ENCODE measurements at places on chromosomes 6 and 20. TPM values are rescaled to one million over a fixed set of nuclear protein-coding genes. Genes with fewer than 3 reads are reported as not detected.

GRCh38 chr20:25604611-25605010 lies 19.2 kb downstream of the NANP start:
- H3K4me3 ChIP-seq, result no peak overlapping the region
- no peaks in the 10 kb centered on the region for H3K27me3 ChIP-seq
- no peaks in the 10 kb centered on the region for H3K36me3 ChIP-seq
- DNase-seq, result no peak
- no peak overlapping the region for H3K27ac ChIP-seq

- DNase-seq, result no peak
- H3K27ac ChIP-seq, result no peak overlapping the region
- H3K4me1 ChIP-seq, result no peaks in the 10 kb centered on the region
- no peaks in the 10 kb centered on the region for H3K36me3 ChIP-seq
- H3K4me3 ChIP-seq, result no peak overlapping the region
Measured at GRCh38 chr6:108868647-108869046, 20.4 kb downstream of the ARMC2 start.

DNA sequence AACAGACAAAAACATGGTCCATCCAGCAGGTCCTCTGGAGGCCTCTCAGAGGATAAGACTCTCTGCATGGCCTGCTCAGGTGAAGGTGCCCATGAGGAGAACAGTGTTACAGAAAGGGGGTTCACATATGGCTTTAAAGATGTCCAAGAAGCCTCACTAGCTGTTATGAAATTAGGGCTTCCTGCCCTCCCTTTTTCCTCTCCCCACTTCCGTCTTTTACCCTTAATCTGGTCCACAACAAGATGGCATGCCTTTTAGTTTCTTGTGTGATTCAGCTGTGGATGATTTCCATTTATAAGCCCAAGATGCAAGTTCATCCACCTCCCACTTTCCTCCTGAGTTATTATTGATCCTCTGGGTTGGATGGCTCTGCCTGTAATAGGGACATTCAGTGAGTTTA lies 14.0 kb downstream of the GCNT2 start:
- H3K27ac ChIP-seq, result no peak overlapping the region
- no peak overlapping the region for H3K4me3 ChIP-seq
- no peaks in the 10 kb centered on the region for H3K27me3 ChIP-seq
- H3K4me1 ChIP-seq, result no peaks in the 10 kb centered on the region
- no peaks in the 10 kb centered on the region for H3K36me3 ChIP-seq

- no peaks in the 10 kb centered on the region for H3K36me3 ChIP-seq
- H3K27ac ChIP-seq, result no peak overlapping the region
- H3K4me1 ChIP-seq, result no peaks in the 10 kb centered on the region
- H3K4me3 ChIP-seq, result no peak overlapping the region
Measured at GRCh38 chr20:9166153-9166780, 97.4 kb downstream of the PLCB4 start.

DNA sequence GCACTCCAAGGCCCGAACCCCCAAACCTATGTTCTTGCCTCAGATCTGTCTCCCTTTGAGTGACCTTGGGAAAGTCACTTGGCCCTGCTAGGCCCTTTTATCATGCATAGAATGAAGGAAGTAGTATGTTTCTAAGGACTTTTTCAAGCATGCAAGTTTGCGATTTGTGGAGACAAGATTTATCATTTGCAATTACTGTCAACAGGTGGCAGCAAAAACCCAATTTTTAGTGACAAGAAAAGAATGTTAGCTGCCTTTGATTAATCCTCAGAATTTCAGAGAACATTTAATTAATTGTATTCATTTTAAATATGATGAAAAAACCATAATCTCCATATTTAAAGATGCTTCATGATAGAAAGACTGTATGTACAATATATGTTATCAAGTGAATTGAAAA lies 28.3 kb upstream of the PREP start:
- no peaks in the 10 kb centered on the region for H3K27me3 ChIP-seq
- no peak overlapping the region for H3K4me3 ChIP-seq
- no peak overlapping the region for H3K27ac ChIP-seq

DNA sequence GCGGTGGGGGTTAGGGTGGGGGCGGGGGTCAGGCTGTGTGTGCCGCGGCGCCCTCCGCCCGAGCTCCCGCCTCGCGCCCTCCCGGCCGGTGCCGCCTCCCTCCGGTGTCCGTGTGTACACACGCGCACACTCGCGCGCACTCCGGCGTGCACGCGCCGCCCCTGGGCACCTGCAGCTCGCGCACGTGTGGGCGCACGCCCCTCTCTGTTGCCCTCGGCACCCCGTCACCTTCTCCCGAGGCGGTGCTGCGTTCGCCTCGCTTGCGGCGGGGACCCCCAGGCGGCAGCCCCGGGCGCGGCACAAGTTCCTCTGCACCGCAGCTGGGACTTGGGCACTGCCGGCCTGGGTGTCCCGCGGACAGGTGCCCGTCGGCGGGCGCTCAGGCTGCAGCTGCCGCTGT lies 525 bp downstream of the MACROD2 start:
- H3K27ac ChIP-seq, result no peak overlapping the region
- H3K27me3 ChIP-seq, result no peaks in the 10 kb centered on the region
- no peaks in the 10 kb centered on the region for H3K4me1 ChIP-seq
- no peaks in the 10 kb centered on the region for H3K36me3 ChIP-seq
- no peak for DNase-seq

DNA sequence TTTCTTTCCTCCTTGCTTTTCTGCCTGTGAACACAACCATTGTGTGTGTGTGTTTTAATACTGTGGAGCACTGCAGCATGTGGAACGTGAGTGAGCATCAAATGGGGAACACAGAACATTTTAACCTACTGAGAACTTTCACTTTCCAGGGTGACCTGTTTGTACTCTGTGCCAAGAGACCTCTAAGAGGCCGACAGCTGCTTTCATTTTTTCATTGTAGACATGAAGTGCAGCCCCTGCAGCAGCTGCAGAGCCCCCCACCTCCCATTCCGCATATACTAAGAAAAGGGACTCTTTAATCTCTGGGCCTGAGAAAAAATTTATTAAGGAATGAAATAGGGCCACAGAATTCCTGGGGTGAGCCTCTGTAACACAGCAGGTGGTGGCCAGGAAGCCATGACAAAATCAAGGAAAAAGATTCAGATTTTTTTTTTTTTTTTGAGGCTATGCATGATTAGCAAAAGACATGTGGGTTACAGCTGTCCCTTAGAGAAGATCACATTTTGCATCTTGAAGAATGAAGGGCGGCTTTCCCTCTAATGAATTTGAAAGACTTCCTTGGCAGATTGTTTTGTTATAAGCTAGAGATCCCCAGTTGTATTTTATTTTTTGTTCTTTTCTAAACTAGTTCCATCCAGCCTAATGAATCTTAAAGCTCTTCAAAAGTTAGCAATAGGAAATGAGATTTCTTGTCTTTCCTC lies 503.4 kb downstream of the CD109 start:
- DNase-seq, result no peak
- no peak overlapping the region for H3K27ac ChIP-seq
- H3K4me3 ChIP-seq, result no peak overlapping the region
- no peaks in the 10 kb centered on the region for H3K27me3 ChIP-seq

GRCh38 chr6:36296240-36296639 lies 26.4 kb downstream of the PNPLA1 start:
- H3K27me3 ChIP-seq, result no peaks in the 10 kb centered on the region
- H3K4me1 ChIP-seq, result no peaks in the 10 kb centered on the region
- no peak overlapping the region for H3K27ac ChIP-seq
- DNase-seq, result no peak
- H3K36me3 ChIP-seq, result no peaks in the 10 kb centered on the region

DNA sequence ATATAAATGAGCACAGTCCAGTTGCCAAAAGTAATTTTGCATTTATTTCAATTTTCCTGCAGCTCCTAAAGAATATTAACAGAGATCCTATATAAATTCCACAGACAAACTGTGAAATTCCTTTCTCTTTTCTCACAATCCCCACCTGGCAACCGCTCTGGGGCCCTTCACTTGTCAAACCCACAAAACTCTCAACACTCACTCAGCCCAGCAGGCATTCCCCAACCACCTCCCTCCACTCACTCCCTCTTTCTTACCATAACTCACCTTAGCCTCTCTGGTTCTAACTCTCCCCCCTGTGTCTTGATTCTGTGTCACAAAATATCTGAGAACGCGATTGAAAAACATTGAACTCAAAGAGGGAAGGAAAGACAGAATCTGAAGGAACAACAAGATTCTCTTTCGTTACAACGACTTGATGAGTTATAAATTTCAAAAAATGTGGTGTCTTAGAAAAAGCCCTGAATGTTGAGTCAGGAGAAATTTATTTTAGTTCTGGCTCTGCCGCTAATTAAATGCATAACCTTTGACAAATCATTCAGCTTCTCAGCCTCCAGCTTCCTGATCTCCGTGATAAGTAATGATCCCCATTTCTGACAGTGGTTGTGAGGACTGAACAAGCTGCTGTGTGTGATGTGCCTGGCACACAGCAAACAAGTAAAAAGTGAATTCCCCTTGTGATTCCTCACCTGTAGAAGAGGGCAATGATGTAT lies 87.9 kb downstream of the UNC5CL start:
- no peak overlapping the region for H3K4me3 ChIP-seq
- H3K27ac ChIP-seq, result no peak overlapping the region
- no peaks in the 10 kb centered on the region for H3K27me3 ChIP-seq

- no peak overlapping the region for H3K4me3 ChIP-seq
- H3K27me3 ChIP-seq, result no peaks in the 10 kb centered on the region
- H3K4me1 ChIP-seq, result no peaks in the 10 kb centered on the region
- H3K27ac ChIP-seq, result no peak overlapping the region
- DNase-seq, result no peak
- H3K36me3 ChIP-seq, result no peaks in the 10 kb centered on the region
Measured at GRCh38 chr6:132316970-132317369, 84.3 kb downstream of the MOXD1 start.

The EDN1 gene
- 0.26 TPM for total RNA-seq

The TCFL5 gene
- total RNA-seq, result 13.7 TPM

The SRMS gene
- total RNA-seq, result not detected

Data from fibroblast of lung (primary cell).